Stimulated activated CD8-positive, alpha-beta memory T cell treated with anti-CD3 and anti-CD28 coated beads, Interleukin-15, amount 100 ng/mL, for 4 hours (primary cell): ENCODE measurements at places on chromosomes 12 and 14.

GRCh38 chr12:132342251-132343227 is 13.2 kb upstream of the GALNT9 start:
- no peak for DNase-seq

- DNase-seq: no peak
These were observed 204.9 kb upstream of the C14orf180 start for GRCh38 chr14:104374718-104375080.

- no peak for DNase-seq
These were observed 338.6 kb downstream of the SYT1 start for GRCh38 chr12:79203058-79203647.

- DNase-seq: no peak
These were observed 382.4 kb downstream of the APAF1 start for GRCh38 chr12:99027461-99027860.

DNA sequence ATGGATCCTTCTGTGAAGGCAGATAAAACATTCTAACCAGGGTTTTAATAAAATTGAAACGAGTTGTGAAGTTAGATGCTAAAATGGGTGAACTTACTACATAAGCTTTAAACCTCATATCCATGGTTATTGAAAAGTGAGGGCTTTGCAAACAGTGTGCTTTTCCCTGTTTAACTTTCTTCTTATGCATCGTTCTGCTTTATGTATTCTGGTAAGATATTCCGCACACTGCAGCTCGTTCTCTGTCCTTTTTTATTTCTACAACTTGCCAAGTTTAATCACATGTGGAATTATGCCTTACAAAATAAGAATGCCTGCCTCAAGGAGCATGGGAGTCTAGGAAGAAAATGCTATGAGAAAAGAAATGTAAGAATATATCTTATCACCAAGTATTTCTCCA is 30.9 kb downstream of the PELI2 start:
- no peak for DNase-seq

GRCh38 chr14:81031488-81031887 is 76.1 kb downstream of the TSHR start:
- DNase-seq: no peak

DNA sequence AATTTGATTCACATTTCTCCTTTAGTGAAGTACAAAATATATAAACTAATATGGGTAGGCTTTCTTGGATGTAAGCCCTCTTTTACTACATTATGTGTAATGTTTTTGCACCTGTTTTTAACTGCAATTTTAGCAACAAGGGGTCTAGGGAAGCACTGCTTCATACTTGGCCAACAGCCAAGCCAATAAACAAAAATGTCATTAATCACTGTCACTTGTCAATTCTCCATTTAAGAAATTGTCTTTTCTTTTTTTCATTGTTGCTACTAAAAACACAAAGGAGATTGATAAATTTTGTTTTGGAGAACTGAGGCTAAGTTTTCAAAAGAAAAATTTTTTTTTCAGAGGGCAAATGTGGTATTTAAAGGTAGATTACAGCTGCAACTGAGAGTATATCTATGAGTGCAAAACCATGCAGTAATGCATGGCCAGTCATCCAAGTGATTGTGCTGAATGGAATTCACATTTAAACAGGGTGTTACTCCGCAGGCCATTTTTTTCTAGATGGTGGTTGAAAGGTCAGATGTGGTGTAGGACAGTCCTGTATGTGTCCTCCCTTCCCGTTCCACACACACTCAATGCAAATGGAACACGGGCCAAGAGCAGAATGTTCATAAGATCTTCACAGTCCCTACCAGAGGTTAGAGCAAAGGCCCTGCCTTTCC is 503.0 kb upstream of the LMO3 start:
- DNase-seq: no peak

- DNase-seq: no peak
These were observed 103.1 kb downstream of the RFLNA start for GRCh38 chr12:124397807-124398577.

DNA sequence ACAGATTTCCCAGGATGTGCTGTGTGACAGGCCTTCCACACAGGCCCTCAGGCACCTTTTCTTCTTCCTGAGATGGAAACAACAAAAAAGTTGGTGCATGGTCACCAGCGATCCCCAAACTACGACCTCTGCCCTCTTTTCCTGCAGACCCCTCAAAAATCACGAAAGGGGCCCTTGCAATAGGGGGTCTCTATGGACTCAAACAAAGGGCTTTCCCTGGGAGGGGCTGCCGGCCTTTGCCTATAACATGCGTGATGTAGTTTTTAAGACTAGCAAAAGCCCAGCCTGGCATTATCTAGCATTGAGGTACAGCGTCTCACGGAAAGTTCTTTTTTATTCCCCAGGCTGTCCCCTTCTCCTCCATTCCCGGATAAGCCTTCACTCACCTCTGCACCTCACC is 71.2 kb downstream of the DIO3 start:
- no peak for DNase-seq

DNA sequence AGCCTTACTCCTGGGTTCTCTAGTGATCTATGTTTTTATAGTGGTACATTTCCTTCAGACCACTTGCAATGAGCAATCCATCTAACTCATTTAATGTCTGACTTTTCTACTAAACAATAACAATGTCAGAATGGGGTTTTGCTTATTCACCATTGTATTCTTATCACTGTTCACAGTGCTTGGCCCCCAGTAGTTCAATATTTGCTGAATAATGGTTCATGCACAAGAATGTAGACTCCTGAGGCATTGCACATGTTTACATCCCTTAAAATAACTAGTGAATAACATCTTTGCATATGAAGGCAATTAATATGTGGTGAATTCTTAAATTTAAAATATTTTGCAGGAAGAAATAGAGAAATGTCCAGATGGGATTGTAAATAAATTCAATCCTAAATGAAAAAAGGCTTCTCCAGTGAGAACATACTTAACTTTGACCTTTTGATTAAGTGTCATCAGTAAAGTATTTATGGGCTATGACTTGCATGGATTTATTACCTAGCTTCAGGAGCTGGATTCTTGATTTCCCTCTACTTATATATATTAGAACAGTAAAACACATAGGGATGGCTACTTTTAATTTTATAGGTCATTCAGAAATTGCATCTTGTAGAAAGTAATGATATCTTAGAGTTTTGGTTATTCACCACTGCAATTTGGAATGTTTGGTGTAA is 3.4 kb downstream of the CCER1 start:
- DNase-seq: no peak

GRCh38 chr12:49413010-49413409 is 45.7 kb downstream of the SPATS2 start:
- DNase-seq: no peak

- no peak for DNase-seq
These were observed 9.5 kb upstream of the RAB35 start for GRCh38 chr12:120125792-120126634.

- no peak for DNase-seq
These were observed 271.6 kb downstream of the CACNA1C start for GRCh38 chr12:2324387-2324786.

DNA sequence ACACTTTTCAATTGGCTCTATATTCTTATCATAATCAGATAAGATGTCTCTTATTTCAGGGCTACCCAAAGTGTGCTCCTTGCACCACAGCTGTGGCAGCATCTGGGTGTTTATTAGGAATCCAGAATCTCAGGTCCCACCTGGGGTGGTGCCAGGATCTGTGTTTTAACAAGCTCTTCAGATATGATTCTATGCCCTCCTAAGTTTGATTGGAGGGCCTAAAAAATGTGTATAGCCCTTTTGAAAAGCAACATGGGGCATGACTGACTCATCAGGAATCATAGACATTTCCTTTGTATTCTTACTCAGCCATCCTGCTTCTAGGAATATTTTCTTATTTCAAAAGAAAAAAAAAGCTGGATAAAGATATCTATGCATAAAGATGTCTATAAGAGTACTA is 103.1 kb downstream of the HELB start:
- no peak for DNase-seq

GRCh38 chr12:79935624-79936345 is 888 bp upstream of the PPP1R12A start:
- no peak for DNase-seq

GRCh38 chr14:32932914-32933628 is 5.6 kb upstream of the NPAS3 start:
- no peak for DNase-seq

- DNase-seq: no peak
These were observed 58.9 kb upstream of the KITLG start for GRCh38 chr12:88638966-88639760.

- no peak for DNase-seq
These were observed 2.8 kb downstream of the TBX5 start for GRCh38 chr12:114403011-114403689.

DNA sequence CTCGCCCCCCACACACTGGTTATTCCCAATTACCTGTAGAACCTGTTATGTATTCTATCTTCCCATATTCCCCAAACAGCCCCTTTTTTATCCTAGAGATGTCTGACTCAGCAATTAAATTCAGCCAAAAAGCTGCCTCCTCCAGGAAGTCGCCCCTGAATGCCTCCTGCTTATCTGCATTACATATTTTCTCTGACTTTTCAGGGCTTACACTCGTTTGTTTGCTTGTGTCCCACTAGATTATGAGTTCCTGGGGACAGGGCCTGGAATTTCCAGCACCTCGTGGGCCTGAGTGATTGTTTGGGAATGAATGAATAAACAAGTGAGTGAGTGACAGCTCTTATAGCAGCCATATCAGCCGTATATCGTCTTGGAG is 99.3 kb upstream of the RFLNA start:
- no peak for DNase-seq

DNA sequence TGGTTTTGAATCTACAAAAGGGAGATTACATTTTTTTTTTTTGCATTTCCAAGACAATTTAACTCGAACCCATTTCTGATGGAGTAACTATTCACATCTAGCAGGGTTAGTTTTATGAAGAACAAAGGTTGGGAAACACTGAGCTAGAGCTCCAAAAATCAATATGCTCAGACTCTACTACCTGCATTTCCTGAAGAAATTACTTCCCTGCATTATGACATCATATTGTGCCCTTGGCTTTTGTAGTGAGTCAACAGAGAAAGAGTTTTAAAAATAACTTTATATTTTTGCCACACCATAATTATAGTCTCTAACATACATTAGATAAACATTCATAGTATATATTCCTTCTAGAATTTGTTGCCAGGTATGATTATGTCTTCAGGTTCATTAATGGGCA is 14.8 kb downstream of the GRIP1 start:
- no peak for DNase-seq

- no peak for DNase-seq
These were observed 733.9 kb downstream of the NRXN3 start for GRCh38 chr14:78904094-78904493.

- DNase-seq: no peak
These were observed 57.1 kb downstream of the NIN start for GRCh38 chr14:50773632-50774541.

GRCh38 chr12:90254796-90255195 is 546.2 kb upstream of the ATP2B1 start:
- no peak for DNase-seq

DNA sequence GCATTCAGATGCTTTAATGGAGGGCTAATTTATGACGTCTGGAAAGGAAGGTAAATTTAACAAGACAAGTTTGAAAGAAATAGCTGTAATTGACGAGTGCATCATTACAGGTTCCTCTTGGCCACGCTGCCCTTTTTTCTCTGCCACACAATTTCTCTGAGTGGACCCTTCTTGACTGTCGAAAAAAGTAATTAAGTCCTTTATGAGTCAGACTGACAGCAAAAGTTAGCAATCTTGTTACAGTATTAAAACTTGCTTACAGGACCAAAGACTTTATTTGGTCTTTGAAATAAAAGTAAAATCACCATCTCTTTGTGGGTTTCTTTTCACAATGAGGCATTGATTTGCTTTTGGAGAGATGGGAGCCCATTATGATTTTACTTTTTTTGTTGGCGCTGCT is 42.6 kb downstream of the SAMD4A start:
- no peak for DNase-seq

- no peak for DNase-seq
These were observed 12.7 kb upstream of the HDAC7 start for GRCh38 chr12:47832263-47832933.

DNA sequence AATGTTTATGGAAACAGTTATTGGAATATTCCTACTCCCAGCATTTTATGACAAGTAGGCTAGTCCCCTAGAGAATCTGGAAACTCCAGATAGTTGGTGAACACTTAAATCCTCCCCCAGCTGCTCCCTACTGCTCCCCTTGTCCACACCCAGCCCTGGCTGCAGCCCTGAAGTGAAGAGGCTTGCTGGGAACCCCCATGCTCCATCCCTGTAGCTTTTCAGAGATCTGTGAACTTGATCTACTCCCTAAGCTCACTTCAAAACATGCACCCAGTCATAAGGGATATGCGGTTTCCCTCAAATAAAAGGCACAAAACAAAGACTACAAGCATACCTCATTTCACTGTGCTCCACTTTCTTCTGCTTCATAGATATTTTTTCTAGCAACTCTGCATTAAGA is 33.2 kb downstream of the EGLN3 start:
- no peak for DNase-seq

DNA sequence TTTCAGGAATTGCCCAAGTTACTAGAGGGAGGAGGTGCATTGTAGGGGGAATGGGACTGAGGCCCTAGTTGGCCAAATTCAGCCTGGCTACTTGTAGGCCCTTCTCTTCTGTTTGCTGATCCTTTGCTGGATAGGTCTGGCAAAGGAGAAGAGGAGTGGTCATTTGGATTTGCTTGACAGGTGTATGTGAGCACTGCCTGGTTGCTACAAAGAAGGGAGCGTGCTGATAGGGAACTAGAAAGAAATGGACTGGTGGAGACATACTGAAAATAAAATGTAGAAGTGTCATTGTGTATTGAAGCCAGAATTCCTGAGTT is 3.6 kb downstream of the PSMA6 start:
- DNase-seq: no peak

- DNase-seq: no peak
These were observed 16.0 kb upstream of the ACTR6 start for GRCh38 chr12:100184549-100185145.

GRCh38 chr14:49593016-49593415 is 5.7 kb upstream of the LRR1 start:
- DNase-seq: no peak

DNA sequence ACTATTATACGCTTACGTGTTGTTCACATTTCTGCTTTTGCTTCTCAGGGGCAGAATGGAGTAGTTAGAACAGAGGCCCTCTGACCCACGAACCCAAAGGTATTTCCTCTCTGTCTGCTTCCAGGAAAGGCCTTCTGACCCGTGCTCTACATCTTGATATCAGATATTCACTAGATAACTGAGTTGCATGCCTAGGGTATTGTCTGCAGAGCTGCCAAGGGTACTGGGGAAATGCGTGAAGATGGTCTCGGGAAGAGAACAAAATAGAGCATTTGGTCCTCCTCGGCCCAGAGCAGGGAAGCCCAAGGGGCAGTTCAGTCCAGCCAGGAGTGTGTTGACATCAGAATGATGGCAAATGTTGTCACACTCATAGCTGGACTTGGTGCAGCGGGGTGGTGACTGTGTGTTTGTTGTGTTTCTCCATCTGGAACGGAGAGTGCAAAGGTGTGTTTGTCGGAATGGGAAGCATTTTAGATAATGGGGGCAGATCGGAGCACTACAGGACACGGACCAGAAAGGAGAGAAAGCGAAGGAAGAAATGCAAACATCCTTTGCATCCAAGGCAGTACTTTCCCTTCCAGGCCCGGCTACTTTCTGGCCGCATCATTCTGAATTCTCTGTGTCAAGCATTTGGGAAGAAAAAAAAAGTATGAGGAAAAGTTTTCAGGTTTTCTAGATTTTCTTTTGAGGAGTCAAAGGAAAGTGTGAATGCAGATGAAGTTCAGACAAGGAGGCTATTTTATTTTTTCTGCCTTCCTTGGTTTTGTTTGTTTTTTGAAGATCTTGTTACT is 8.1 kb downstream of the GLT1D1 start:
- no peak for DNase-seq
